Esophagus muscularis mucosa (tissue), 4 donors: ENCODE measurements at places on chromosomes 4 and X. TPM values are rescaled to one million over a fixed set of nuclear protein-coding genes. Genes with fewer than 3 reads are reported as not detected.

GRCh38 chrX:13536551-13536950, 32.9 kb upstream of the EGFL6 start:
- H3K4me3 ChIP-seq, result no peak overlapping the region
- no peaks in the 10 kb centered on the region for H3K36me3 ChIP-seq
- H3K27me3 ChIP-seq, result no peaks in the 10 kb centered on the region
- no peaks in the 10 kb centered on the region for H3K4me1 ChIP-seq

GRCh38 chr4:26380740-26381139, 59.9 kb downstream of the RBPJ start:
- no peaks in the 10 kb centered on the region for H3K36me3 ChIP-seq
- H3K27me3 ChIP-seq, result no peaks in the 10 kb centered on the region
- no peak overlapping the region for H3K27ac ChIP-seq
- peaks cover 18% of the 10 kb centered on the region for H3K4me1 ChIP-seq

DNA sequence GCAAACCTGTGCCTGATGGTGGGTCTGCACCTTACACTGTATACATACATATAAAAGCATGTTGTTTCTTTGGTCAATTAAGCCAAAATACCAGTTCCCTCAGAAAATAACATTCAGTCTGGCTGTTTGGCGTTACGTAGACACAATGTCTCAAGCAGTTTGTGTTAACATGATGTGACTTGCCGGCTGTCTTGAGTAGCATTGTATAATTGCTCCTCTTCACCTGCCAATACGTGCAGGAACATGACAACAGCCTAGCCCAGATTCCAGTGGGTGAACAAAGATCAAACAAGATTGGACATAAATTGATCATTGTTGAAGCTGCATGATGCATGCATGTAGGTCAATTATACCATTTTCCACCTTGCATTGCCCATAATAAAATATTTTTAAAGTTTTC, 102.3 kb downstream of the F11 start:
- H3K27me3 ChIP-seq, result no peaks in the 10 kb centered on the region
- no peak overlapping the region for H3K27ac ChIP-seq
- H3K36me3 ChIP-seq, result no peaks in the 10 kb centered on the region
- H3K4me3 ChIP-seq, result no peak overlapping the region
- no peak for DNase-seq

GRCh38 chr4:105644257-105644656, 64.2 kb downstream of the INTS12 start:
- no peaks in the 10 kb centered on the region for H3K36me3 ChIP-seq
- no peaks in the 10 kb centered on the region for H3K27me3 ChIP-seq
- no peak for DNase-seq
- no peaks in the 10 kb centered on the region for H3K4me1 ChIP-seq
- no peak overlapping the region for H3K27ac ChIP-seq
- no peak overlapping the region for H3K4me3 ChIP-seq

- DNase-seq, result peak; percentile 34
- no peaks in the 10 kb centered on the region for H3K36me3 ChIP-seq
- no peak overlapping the region for H3K27ac ChIP-seq
Observed at GRCh38 chr4:185830263-185830994, 18.4 kb upstream of the SORBS2 start.

- no peaks in the 10 kb centered on the region for H3K27me3 ChIP-seq
- H3K27ac ChIP-seq, result no peak overlapping the region
- no peaks in the 10 kb centered on the region for H3K4me1 ChIP-seq
- H3K4me3 ChIP-seq, result no peak overlapping the region
- no peak for DNase-seq
Observed at GRCh38 chr4:139629436-139630125, 36.0 kb upstream of the MGST2 start.

DNA sequence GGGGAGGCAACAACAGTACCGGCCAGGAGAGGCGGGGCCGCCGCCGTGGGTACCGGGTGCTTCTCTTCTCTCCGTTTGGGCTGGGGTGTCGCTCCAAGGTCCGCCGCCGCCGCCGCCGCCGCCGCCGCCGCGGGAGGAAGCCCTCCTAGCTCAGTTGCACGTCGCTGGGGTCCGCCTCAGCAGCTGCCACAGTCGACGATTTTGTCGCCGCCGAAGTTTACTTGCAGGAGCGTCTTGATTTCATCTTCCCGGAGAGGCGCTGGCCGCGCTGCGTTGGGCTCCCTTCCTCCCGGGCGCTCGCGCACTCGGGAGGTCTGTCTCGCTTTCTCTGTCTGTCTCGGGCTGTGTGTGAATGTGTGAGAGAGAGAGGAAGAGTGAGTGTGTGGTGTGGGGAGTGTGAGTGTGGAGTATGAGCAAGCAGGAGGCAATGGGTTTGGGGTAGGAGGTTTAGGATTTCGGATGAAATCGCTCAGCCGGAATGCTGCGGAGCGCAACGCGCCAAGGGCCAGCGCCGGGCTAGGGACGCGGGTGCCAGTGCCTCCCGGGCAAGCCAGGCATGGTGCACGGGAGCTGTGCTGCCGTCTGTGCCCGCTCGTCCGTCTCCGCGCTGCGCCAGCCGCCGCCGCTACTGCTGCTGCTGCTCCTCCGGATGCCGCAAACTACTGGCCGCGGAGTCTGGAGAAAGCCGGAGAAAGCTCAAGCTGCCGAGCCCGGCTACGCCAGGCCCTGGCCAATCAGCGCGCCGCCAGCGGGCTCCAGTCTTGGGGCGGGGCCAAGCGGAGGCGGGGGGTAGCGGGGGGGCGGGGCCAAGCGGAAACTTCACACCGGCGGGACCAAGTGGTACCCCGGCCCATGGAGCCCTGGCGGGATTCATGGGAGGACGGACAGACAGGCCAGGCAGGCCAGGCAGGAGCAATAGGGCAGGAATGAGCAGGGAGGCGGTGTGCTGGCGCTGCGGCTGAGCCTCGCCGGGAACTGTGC, at the start of gene PCDH19:
Gene PCDH19 (minus strand): TSS at position 664 of the 981 bp plus-strand sequence. CDS start 1,676 bp downstream, outside the sequence.
- no peaks in the 10 kb centered on the region for H3K36me3 ChIP-seq
- H3K27ac ChIP-seq, result no peak within 1 kb of the TSS
- DNase-seq, result no peak
- no peaks in the 10 kb centered on the region for H3K27me3 ChIP-seq
- H3K4me1 ChIP-seq, result no peaks in the 10 kb centered on the region

DNA sequence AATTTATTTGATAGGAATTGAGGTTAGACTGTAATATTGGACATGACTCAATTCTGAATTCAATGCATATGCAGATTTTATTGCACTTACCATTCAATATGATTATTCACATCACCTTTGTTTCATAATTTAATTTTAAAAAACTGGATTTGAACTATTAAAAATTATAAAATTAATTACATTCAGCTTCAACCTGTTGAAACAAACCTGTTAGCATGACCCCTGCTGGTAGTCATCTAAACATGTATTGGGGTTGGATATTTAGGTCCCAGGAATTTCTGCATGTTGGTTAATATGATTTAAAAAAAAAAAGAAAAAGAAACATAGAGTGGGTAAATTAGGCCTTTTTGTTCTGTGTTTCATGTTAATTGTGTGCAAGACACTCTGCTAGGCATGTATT, 85.9 kb downstream of the ARSJ start:
- H3K4me1 ChIP-seq, result no peaks in the 10 kb centered on the region
- no peak overlapping the region for H3K4me3 ChIP-seq
- H3K27me3 ChIP-seq, result no peaks in the 10 kb centered on the region
- DNase-seq, result no peak

DNA sequence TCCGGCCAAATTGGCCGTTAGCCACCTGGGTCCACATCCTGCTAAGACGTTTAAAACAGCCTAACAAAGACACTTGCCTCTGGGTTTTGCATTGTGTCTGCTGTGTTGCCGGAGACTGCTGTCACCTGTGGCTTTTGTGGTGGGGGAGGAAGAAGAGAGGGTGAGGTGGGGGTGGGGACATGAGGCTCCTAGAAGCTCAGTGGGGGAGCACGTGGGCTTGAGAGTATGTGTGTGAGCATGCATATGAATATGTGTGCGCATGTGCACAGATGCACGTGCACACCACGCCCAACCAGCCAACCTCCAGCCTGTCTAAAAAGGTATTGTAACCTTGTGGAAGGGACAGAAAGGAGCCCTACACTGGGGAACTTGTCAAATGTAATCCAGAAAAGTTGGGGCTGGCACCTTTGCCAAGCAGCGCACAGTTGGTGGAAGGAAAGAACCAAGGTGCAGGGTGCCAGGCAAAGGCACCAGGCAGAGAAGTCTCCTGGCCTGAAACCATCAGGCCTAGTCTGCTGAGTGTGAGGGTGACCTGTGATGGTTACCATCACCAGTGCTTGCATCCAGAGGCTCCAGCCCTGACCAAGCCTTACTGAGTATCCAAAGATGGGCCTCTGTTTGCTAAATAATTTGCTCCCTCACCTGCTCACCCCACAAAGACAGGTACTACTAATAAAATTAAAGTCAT, 10.1 kb upstream of the SASH3 start:
- DNase-seq, result no peak
- H3K4me3 ChIP-seq, result no peak overlapping the region
- H3K27ac ChIP-seq, result no peak overlapping the region
- H3K36me3 ChIP-seq, result no peaks in the 10 kb centered on the region

DNA sequence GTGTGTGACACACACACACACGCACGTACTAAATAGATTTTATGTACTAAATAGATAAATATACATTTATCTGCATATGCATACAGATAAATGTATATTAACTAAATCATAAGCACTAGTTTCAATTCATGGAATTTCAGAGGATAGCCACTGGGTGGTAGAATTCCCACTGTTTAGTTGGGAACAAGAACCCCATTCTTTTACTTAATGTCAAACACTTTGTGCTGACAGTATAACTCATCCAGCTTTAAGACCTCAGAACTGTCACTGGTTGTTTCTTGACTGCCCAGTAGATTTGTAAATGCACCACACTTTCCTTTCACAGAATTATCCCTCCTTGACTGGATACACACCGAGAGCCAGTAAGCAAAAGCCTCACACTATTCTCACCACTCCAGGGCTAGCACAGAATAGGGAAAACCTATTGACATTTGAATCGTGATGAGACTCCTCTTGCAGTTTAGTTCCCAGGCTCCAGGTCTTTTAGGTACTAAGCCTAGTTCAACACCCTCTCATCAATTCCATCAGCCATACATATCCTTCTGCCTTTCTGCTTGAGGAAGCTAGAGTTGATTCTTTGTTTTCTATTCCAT, 32.4 kb downstream of the PPARGC1A start:
- no peak overlapping the region for H3K27ac ChIP-seq
- H3K4me1 ChIP-seq, result peaks cover 36% of the 10 kb centered on the region
- no peak overlapping the region for H3K4me3 ChIP-seq
- H3K36me3 ChIP-seq, result no peaks in the 10 kb centered on the region
- H3K27me3 ChIP-seq, result no peaks in the 10 kb centered on the region

- H3K27ac ChIP-seq, result no peak overlapping the region
- H3K4me3 ChIP-seq, result no peak overlapping the region
- DNase-seq, result no peak
- no peaks in the 10 kb centered on the region for H3K36me3 ChIP-seq
Observed at GRCh38 chr4:11505221-11505971, 76.7 kb upstream of the HS3ST1 start.

GRCh38 chrX:116284400-116284799, 113.9 kb downstream of the AGTR2 start:
- no peaks in the 10 kb centered on the region for H3K4me1 ChIP-seq
- no peaks in the 10 kb centered on the region for H3K36me3 ChIP-seq
- no peak overlapping the region for H3K27ac ChIP-seq
- no peaks in the 10 kb centered on the region for H3K27me3 ChIP-seq

- no peaks in the 10 kb centered on the region for H3K36me3 ChIP-seq
- DNase-seq, result no peak
- no peak overlapping the region for H3K4me3 ChIP-seq
- no peaks in the 10 kb centered on the region for H3K27me3 ChIP-seq
- no peak overlapping the region for H3K27ac ChIP-seq
Observed at GRCh38 chr4:151627491-151627890, 133.3 kb downstream of the GATB start.

- no peaks in the 10 kb centered on the region for H3K36me3 ChIP-seq
- no peak overlapping the region for H3K27ac ChIP-seq
- no peak overlapping the region for H3K4me3 ChIP-seq
- H3K4me1 ChIP-seq, result no peaks in the 10 kb centered on the region
- no peaks in the 10 kb centered on the region for H3K27me3 ChIP-seq
Observed at GRCh38 chr4:52588097-52588496, 71.0 kb downstream of the USP46 start.

DNA sequence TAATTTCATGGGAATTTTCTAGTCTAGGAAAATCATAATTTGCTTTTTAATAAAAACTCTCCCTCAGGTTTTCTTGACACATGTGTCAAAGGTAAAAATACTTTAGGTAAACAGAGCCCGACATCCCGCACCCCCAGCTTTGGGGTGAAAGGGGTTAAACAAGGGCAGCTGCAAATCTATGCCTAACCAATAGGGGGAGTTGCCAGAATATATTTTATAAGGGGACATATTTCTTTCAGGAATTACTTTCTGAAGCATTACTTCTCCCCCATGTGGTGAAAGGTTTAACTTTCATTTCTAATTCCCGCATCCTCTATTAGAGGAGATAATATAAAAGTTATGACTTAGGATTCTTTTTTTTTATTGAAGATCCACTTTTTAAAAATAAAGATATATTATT, 53.9 kb upstream of the HEPH start:
- DNase-seq, result no peak
- H3K27me3 ChIP-seq, result no peaks in the 10 kb centered on the region
- no peak overlapping the region for H3K4me3 ChIP-seq
- no peak overlapping the region for H3K27ac ChIP-seq
- no peaks in the 10 kb centered on the region for H3K4me1 ChIP-seq

- H3K27ac ChIP-seq, result no peak overlapping the region
- H3K4me1 ChIP-seq, result no peaks in the 10 kb centered on the region
- H3K36me3 ChIP-seq, result no peaks in the 10 kb centered on the region
- no peak overlapping the region for H3K4me3 ChIP-seq
- H3K27me3 ChIP-seq, result no peaks in the 10 kb centered on the region
Observed at GRCh38 chr4:87565746-87566145, 36.6 kb upstream of the SPARCL1 start.

DNA sequence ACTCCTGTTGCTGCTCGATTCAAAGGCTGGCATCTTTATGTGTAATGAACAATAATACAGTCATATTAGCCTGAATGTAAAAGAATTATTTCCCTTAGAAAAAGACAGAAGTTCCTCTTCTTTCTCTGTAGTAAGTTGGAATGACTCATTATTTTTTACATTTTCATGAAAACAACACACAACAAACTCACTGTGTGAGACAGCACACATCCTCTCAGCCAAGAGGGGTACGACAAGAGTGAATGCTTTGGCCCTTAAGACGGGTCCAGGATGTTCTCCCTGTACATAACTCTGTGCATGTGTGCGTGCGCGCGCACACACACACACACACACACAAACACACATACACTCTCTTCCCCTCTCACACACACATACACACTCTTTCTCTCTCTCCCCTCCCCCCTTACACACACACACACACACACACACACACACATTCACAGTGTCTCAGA, 72.8 kb downstream of the MANBA start:
- DNase-seq, result no peak
- H3K4me3 ChIP-seq, result no peak overlapping the region
- peaks cover 5% of the 10 kb centered on the region for H3K4me1 ChIP-seq
- no peaks in the 10 kb centered on the region for H3K27me3 ChIP-seq
- H3K36me3 ChIP-seq, result peaks cover 12% of the 10 kb centered on the region

GRCh38 chr4:15501941-15502340, 32.3 kb downstream of the CC2D2A start:
- H3K36me3 ChIP-seq, result peaks cover 23% of the 10 kb centered on the region
- no peaks in the 10 kb centered on the region for H3K27me3 ChIP-seq
- H3K4me1 ChIP-seq, result peaks cover 6% of the 10 kb centered on the region
- no peak overlapping the region for H3K27ac ChIP-seq

- no peaks in the 10 kb centered on the region for H3K27me3 ChIP-seq
- no peak overlapping the region for H3K27ac ChIP-seq
- DNase-seq, result no peak
- no peak overlapping the region for H3K4me3 ChIP-seq
- no peaks in the 10 kb centered on the region for H3K36me3 ChIP-seq
- no peaks in the 10 kb centered on the region for H3K4me1 ChIP-seq
Observed at GRCh38 chrX:70979136-70979762, 48.4 kb upstream of the SLC7A3 start.

CYTL1 gene
- 2.0 TPM for total RNA-seq

MUC7 gene
- not detected for total RNA-seq

TMEM154 gene
- 1.1 TPM for total RNA-seq

PLXNA3 gene
- total RNA-seq, result 2.2 TPM

GABRA4 gene
- total RNA-seq, result not detected

PABPC5 gene
- total RNA-seq, result 2.2 TPM

OTC gene
- total RNA-seq, result 0.42 TPM

CXCL1 gene
- not detected for total RNA-seq
